ENCODE measurements at places on chromosomes 6 and 20. TPM values are rescaled to one million over a fixed set of nuclear protein-coding genes. Genes with fewer than 3 reads are reported as not detected.

DNA sequence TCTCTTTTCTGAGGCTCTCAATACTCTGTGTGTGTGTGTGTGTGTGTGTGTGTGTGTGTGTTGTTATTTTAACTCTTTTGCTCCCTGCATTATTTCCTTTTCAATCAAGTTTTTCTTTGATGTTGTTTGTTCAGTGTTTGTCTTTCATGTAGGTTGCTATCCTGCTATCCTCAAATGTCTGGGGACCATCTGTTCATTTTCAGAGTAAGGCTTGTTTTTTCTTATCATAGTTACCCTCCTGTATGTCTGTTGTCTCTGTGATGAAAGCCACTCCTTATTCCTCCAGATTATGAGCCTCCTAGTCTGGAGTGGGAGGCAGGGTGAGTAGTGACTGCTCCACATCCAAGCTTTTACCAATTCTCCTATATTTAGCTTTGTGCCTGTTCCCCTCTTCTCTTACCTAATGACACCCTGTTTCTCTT, 9.2 kb downstream of the ENPP3 start:
- no peak for DNase-seq
- no peaks in the 10 kb centered on the region for H3K4me1 ChIP-seq
- H3K27ac ChIP-seq = no peak overlapping the region
- H3K27me3 ChIP-seq = no peaks in the 10 kb centered on the region

Gene STMND1
- total RNA-seq = 4.2 TPM

GRCh38 chr6:135672256-135672655, 174.7 kb upstream of the AHI1 start:
- no peaks in the 10 kb centered on the region for H3K36me3 ChIP-seq
- no peak for DNase-seq
- no peaks in the 10 kb centered on the region for H3K27me3 ChIP-seq
- H3K4me3 ChIP-seq = no peak overlapping the region

DNA sequence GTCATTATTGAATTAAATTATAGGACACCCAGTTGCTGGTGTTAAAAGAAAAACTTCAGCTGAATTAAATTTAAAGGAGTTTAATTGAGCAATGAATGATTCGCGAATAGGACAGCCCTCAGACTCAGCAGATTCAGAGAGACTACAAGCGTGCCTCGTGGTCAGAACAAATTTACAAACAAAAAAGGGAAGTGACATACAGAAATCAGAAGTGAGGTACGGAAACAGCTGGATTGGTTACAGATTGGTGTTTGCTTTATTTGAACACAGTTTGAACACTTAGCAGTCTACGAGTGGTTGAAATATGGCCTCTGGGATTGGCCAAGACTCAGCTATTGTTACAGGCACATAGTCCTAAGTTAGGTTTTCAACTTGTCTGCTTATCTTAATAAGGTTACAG, 25.8 kb upstream of the TNFRSF21 start:
- H3K27ac ChIP-seq = no peak overlapping the region
- H3K4me1 ChIP-seq = no peaks in the 10 kb centered on the region
- H3K4me3 ChIP-seq = no peak overlapping the region
- H3K27me3 ChIP-seq = no peaks in the 10 kb centered on the region

DNA sequence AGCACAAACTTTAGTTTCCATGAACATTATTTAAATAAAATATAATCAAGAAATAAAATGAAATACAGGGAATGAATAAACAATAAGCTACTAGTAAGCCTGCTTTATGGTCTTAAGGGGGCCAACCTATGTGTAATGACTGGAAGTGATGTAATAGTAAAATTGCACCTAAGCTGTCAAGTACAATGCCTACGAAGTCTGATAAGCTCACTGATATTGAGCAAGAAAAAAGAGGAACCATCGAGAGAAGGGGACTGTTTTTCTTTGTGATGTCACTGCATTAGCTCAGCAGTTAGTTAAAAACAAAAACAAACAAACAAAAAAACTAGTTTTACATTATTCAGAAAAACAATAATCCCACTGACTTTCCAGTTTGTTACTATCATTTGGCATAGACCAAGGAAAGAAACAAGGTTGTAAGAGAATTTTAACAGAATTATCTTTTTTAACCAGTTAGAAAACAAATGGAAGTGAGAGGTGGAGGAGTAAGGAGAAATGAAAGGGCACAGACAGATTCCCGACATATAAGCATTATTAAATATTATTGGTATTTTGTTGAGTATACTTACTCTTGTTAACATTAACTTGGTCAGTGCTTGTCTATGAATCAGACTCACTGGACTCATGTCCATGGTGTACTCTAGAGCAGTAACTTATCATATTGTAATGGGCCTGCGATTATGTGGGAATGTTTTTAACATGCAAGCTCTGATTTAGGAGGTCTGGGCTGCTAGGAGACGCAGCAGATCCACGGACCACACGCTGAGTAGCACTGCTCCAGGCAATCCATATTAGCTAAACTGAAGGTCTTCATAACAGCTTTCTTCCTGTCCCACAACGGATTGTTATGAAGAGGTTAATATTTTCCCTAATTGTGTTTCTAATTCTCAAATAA, 99.6 kb upstream of the HMGCLL1 start:
- H3K4me3 ChIP-seq = no peak overlapping the region
- H3K36me3 ChIP-seq = no peaks in the 10 kb centered on the region
- no peaks in the 10 kb centered on the region for H3K4me1 ChIP-seq
- H3K27me3 ChIP-seq = no peaks in the 10 kb centered on the region
- no peak for DNase-seq

DNA sequence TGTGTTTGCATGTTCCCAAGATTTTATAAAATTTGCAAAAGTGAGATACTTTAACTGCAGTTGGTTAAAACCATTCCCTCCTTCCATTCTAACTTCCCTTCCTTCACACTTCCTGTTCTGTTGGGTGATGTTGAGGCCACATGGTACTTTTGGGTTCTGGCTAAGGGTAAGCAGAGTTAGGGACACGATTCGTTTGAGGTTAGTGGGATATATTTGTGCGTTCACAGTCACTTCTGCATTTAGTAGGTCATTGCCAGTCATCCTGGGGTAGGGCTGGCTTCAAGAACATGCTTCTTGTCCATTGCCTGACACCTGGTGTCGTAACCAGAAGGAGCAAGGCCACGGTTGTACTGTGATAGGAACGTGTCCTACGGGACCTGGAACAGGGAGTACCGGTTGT, 340.1 kb downstream of the ZFAND3 start:
- no peaks in the 10 kb centered on the region for H3K36me3 ChIP-seq
- H3K27me3 ChIP-seq = no peaks in the 10 kb centered on the region
- DNase-seq = no peak
- H3K27ac ChIP-seq = no peak overlapping the region

Gene ZBTB46
- 7.6 TPM for total RNA-seq

Gene FAM217B
- 19.5 TPM for total RNA-seq

DNA sequence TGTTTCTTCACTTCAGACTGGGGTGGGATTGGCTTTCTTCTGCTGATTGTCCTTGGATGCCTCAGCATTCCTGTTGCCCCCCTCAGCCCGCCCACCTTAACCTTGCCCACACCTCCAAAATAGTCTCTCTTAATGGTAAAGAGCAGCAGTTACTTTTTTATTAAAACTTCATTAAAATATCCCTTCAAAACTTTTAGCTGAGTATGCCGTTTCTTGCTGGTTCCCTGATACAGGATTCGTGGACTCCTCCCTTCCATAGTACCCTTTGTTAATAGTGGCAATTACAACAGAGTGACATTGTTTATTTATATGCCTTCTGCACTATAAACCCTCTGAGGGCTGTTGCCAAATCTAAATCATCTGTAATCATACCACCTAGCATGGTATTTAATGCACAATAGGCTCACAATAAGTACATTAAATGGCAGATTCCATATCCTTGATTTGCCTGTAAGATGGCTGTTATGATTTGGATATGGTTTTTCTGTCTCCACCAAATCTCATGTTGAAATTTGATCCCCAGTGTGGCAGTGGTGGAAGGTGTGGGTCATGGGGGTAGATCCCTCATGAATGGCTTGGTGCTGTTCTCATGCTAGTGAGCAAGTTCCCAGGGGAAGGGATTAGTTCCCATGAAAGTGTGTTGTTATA, 3.5 kb upstream of the MOCS1 start:
- H3K4me3 ChIP-seq = no peak overlapping the region
- DNase-seq = no peak

Gene RHAG
- total RNA-seq = not detected

GRCh38 chr20:9447182-9447581, 67.2 kb upstream of the LAMP5 start:
- H3K27ac ChIP-seq = no peak overlapping the region
- no peaks in the 10 kb centered on the region for H3K36me3 ChIP-seq
- H3K4me3 ChIP-seq = no peak overlapping the region
- no peaks in the 10 kb centered on the region for H3K4me1 ChIP-seq
- no peak for DNase-seq

DNA sequence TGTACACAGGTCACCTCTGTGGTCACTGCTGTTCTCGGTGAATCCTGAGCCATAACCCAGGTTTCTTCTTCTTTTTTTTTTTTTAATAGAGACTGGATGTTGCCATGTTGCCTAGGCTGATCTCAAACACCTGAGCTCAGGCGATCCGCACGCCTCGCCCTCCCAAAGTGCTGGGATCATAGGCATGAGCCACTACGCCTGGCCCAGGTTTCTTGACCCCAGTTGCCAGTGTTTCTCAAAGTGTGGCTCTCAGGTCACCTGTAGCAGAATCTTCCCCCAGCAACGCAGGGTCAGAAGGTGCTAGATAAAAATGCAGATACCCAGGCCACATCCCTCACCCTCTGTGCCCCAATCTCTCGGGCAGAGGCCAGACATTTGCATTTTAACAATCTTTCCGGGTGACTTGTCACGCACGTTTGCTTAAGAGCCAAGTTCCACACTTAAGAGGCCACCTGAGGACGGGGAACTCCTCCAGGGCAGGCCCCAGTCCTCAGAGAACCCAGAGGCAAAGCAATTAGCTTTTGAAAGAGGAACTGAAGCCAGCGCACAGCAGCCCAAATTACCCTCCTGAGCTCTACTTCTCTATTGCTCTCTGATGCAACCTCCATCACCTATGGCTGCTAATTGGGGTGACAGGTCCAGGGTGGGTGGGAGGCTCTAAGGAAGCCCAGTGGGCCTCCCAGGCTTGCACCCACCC, 81.8 kb downstream of the NFATC2 start:
- no peaks in the 10 kb centered on the region for H3K36me3 ChIP-seq
- no peak overlapping the region for H3K4me3 ChIP-seq
- no peak for DNase-seq
- peaks cover 15% of the 10 kb centered on the region for H3K4me1 ChIP-seq
- no peak overlapping the region for H3K27ac ChIP-seq

GRCh38 chr6:21804941-21805610, 211.5 kb downstream of the SOX4 start:
- H3K27ac ChIP-seq = no peak overlapping the region
- H3K4me3 ChIP-seq = no peak overlapping the region
- no peak for DNase-seq
- H3K4me1 ChIP-seq = peaks cover 9% of the 10 kb centered on the region
- H3K36me3 ChIP-seq = no peaks in the 10 kb centered on the region
- no peaks in the 10 kb centered on the region for H3K27me3 ChIP-seq

GRCh38 chr6:28817808-28818145, 106.0 kb downstream of the TRIM27 start:
- DNase-seq = no peak
- no peak overlapping the region for H3K4me3 ChIP-seq
- H3K36me3 ChIP-seq = no peaks in the 10 kb centered on the region
- H3K27ac ChIP-seq = no peak overlapping the region
- H3K4me1 ChIP-seq = no peaks in the 10 kb centered on the region

Gene RAET1L
- total RNA-seq = not detected

GRCh38 chr6:4610256-4610655, 165.9 kb upstream of the CDYL start:
- no peak for DNase-seq
- no peak overlapping the region for H3K27ac ChIP-seq
- H3K4me1 ChIP-seq = no peaks in the 10 kb centered on the region
- no peaks in the 10 kb centered on the region for H3K36me3 ChIP-seq
- H3K4me3 ChIP-seq = no peak overlapping the region

Gene ARMC12
- total RNA-seq = 0.46 TPM

GRCh38 chr20:63023936-63024571, 17.3 kb upstream of the BHLHE23 start:
- peaks cover 5% of the 10 kb centered on the region for H3K4me1 ChIP-seq
- H3K4me3 ChIP-seq = no peak overlapping the region
- DNase-seq = no peak
- H3K27me3 ChIP-seq = peaks cover 2% of the 10 kb centered on the region
- H3K36me3 ChIP-seq = no peaks in the 10 kb centered on the region
- no peak overlapping the region for H3K27ac ChIP-seq

DNA sequence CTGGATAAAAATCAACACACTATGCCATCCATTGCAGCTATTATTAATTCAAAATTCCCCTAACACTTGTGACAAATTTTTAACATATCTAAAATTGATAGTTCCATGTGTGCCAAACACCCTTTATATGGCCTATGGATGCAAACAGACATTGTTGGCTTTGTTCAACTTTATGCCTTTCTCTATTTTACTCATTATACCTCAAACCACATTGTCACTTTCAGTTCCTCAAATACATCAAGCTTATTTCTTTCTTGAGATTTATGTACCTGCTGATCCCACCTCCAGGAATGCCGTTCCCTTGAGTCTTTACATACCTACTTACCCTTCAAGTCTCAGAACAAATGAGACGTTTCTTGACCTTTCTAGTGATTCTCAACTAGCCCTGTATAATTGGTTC, 193.5 kb upstream of the PLN start:
- H3K27ac ChIP-seq = no peak overlapping the region
- H3K27me3 ChIP-seq = no peaks in the 10 kb centered on the region
- DNase-seq = no peak

Gene LY6G6C
- total RNA-seq = not detected

Gene MCM9
- 20.5 TPM for total RNA-seq
